ENCODE measurements at places on chromosomes 7 and 10. TPM values are rescaled to one million over a fixed set of nuclear protein-coding genes. Genes with fewer than 3 reads are reported as not detected.

The PNLIP gene
- total RNA-seq = not detected

The CAV1 gene
- total RNA-seq = 22.3 TPM

The IFIT1B gene
- not detected for total RNA-seq

The OR9A2 gene
- total RNA-seq = not detected

The NUP205 gene
- total RNA-seq = 21.7 TPM

The ANLN gene
- 9.2 TPM for total RNA-seq

The TMEM213 gene
- total RNA-seq = not detected

The PRF1 gene
- 4.6 TPM for total RNA-seq

The EN2 gene
- total RNA-seq = not detected

The PITX3 gene
- not detected for total RNA-seq

The IFIT3 gene
- total RNA-seq = 16.4 TPM

The SMKR1 gene
- 1.3 TPM for total RNA-seq

GRCh38 chr10:51860257-51860656 lies 160.9 kb upstream of the CSTF2T start:
- no peak for DNase-seq

- no peak for DNase-seq
Observed at GRCh38 chr10:49382826-49383225, 13.1 kb downstream of the DRGX start.

DNA sequence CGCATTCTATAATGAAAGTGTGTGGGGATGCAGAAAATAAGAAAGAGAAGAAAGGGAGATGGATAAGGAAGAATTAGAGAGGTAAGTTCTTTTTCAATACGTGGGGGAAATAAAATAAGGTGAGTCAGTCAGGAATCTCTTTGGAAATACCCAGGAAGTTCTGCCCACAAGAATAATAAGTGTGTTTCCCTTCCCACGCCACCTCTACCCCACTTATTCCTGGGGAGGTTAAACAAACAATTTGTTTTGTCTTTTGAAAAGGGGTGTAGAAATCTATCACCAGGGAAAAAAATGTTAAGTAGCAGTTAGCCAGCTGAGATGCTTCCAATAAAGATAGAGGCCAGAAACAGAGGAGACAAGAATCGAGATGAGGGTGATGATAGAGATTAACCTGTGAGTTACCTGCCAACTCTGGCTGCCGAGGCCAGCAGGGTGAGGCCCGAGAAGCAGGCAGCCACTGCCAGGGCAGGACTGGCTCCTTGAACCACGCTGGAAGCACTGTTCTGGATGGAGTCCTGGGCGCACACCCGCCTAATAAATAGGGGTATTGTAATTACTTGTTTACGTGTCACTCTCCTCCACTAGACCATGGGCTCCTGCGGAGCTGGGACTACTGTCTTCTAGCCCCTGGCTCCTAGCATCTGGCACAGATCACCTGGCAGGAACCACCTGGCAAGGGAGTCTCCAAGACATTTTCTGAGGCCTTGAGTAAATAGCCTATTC lies 191.3 kb downstream of the FGFR2 start:
- no peak for DNase-seq

DNA sequence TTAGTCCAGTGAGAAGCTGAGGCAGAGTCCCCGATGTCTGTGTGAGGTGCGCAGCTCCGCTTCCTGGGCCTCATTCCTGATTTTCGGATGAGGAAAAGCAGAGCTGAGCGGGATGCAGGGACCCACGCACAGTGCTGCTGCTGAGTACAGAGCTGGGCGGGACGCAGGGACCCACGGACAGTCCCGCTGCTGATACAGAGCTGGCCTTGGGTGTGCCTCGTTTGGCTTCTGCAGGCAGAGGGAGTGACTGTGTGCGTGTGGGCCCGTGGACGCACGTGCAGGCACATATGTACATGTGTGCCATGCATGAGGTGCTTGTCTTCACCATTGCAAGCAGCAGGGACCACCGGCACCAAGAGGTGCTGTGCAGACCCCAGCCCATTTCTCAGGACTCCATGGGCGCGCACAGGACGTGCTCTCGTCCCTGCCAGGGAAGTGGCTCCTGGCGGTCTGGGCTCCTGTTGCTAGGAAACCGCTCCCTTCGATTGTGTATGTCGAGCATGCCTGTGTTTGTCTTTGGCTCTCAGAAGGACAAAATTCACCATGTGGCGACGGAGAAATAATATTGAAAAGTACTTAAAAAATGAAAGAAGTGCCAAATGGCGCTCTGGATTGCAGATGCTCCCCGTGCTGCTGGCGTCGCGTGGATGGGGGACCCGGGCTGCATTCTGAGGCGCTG lies 303.8 kb upstream of the MKI67 start:
- no peak for DNase-seq

DNA sequence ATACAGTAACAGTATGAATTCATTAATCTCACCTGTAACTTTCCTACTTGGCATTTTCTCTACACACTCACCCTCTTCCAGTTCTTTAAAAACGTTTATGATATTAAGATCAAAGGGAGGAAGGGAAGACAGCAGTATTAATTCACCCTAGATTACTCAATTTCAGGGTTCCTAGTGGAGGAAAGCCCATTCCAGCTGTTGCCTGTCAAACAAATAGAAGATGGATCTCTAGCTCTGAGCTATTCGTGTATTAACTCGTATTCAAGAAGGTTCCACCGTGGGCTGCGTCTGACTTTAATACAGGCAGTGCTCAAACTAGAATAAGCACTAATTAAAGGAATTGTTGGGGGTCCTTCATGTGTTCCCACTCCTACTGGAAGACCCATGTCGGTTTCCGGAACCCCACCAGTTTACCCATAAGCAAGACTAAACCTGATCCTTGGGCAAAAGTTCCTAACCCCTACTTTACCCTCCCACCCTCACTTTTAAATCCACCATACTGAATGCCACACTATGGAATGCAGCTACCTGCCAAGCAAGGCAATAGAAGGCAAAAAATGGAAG lies 2.1 kb downstream of the NANOS1 start:
- DNase-seq = no peak

DNA sequence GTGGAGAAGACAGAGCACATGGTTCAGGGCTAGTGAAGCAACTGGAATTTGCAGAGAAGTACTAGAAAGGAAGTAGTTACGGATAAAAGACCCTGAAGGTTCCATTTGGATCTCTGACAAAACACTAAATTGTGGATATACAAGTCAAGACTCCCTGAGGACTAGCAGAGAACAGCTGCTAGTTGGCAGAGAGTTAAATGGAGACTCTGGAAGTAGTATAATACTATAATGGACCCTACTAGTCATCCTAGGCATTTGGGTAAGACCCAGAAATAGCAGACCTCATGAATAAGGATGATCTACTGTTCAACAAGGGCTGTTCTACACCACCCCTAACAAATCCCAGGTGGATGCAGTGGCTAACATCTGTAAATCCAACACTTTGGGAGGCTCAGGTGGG lies 19.1 kb downstream of the MCMBP start:
- DNase-seq = no peak

DNA sequence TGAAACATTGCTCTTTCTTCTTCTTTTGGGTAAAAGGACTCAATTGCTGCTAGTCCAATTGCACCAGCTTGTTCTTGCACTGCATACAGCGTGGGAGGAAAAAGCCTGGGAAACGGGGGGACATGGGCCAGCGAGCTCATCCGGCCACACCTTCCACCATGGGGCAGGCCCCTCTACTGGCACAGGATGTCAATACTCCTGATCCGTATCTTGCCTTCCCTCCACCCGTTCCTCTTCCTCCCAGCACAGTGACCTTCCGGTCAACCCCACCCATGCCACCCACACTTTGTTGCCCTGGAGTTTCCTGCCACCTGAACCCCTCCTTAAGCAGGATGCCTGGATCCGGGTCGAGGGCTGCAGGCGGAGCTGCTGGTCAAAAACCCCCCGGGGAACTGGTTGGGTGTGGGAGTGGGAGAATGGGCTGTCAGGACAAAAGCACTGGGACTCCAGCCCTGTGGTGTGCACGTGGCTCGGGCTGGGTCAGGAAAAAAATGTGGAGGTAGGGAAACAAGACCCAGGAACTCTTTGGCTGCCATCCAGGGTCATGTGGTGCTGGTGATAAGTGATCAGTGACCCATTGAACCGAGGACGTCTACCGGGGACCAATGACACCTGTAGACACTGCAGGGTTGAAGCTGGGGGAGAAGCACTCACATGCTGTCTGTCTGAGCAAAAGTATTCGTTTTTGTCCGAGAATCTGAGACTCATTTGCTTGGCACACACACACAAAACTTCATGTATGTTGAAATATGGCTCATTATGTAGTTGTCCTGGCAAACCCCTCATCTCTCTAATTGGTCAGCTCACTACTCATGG lies 8.1 kb downstream of the IL2RA start:
- peak; percentile 84 for DNase-seq

GRCh38 chr10:70541736-70542564 lies 60.6 kb downstream of the PRF1 start:
- no peak for DNase-seq

DNA sequence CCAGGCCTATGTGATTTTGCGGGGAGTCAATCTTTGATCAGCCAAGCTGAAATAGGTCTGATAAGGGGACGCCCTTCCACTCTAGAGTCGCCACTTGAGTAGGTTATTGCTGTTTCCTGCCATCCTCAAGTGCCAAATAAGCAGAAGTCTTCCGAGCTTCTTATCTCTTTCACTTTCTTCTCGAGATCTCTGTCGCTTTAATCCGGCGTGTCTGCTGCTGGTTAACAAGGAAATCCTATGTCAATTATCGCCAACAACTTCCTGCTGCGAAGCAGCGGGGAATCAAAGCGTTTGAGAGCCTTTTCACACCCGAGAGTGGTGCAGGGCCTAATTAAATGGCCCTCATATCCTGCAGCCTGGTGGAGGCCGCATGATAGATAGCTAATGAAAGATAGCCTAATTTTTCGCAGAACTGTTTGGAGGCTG lies 215.9 kb downstream of the RAB11FIP2 start:
- no peak for DNase-seq

DNA sequence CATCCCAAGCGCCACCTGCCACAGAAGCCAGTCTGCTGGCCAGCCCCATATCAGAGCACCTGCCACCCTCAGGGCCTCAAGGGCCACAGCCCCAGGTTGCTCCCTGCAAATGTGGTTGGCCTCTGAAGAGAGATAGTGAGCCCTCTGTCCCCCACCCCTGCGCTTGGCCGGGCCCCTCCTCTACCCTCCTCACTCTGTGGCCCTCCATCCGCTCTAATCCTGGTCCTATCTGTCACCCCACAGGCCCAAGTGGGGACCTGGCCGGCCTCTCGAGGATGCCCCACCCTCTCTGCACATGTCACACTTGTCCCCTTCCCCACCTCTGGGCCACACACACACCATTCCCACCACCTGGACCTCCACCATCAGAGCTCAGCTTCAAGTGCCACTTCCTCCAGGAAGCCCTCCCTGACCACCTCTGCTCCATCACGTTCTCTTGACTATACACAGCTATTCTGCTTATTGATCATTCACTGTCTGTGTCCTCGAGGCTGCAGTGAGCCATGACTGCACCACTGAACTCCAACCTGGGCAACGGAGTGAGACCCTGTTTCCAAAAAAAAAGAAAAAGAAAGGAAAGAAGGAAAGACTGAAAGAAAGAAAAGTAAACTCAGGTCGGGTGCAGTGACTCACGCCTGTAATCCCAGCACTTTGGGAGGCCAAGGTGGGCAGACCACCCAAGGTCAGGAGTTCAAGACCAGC lies 42.4 kb downstream of the TNRC18 start:
- DNase-seq = no peak

DNA sequence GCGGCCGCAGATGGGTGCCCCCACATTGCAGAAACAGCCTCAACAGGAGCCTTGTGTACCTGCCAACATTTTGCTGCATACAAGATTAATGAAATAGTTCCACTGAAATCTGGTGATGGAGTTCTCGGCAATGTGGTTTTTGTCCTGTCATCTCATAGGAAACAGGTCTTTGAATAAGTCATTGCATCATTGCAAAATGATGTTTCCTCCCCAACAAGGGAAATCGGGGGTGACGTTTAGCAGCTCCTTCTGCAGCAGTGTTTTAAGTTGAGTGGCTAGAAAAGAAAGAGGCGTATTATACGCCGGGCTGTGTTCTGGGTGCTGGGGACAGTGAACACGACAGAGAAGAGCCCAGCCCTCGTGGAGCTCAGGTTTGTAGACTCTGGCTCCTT lies 177.0 kb downstream of the PRKAG2 start:
- DNase-seq = no peak

- DNase-seq = no peak
Observed at GRCh38 chr7:664997-665735, 61.3 kb upstream of the DNAAF5 start.

- no peak for DNase-seq
Observed at GRCh38 chr10:61001731-61002122, 57.7 kb upstream of the RHOBTB1 start.

DNA sequence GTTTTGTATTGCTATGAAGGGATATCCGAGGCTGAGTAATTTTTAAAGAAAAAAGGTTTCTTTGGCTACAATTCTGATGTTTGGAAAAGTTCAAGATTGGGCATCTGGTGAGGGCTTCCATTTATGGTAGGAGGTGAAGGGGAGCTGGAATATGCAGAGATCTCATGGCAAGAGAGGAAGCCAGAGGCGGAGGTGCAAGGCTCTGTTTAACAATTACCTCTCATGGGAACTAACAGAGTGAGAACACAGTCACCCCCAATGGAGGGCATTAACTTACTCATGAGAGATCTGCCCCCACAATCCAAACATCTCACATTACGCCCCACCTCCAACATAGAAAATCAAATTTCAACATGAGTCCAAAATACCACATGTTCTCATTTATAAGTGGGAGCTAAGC lies 62.0 kb downstream of the AKR1D1 start:
- DNase-seq = no peak

DNA sequence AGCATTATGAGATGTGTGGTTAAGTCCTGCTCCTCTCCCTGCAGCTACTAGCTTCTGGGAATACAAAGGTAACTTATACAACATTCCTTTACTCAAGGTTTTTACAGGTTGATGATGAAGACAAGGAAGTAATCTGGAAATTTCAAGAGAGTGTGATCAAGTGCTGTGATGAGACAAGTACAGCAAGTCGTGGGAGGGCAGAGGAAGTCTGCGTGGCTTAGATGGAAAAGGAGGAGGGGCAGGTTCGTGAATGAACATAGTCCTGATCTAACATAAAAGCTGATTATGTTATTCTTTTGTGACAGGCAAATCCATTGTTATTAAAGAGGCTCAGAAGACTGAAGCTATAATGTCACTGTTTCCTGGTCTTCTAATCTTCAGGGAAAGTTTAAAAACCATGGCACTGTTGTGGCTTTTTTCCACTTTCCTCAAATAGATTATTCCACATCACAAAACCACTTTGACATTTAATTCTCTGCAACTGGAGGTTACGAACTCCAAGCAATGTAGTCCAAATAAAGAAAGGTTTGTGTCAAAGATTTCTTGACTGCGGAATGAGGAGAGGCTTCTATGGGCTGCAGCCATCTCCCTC lies 84.1 kb downstream of the CPXM2 start:
- no peak for DNase-seq

GRCh38 chr10:29541422-29542210 lies 93.2 kb downstream of the SVIL start:
- no peak for DNase-seq

- no peak for DNase-seq
Observed at GRCh38 chr7:149295481-149295850, 33.5 kb downstream of the ZNF783 start.

DNA sequence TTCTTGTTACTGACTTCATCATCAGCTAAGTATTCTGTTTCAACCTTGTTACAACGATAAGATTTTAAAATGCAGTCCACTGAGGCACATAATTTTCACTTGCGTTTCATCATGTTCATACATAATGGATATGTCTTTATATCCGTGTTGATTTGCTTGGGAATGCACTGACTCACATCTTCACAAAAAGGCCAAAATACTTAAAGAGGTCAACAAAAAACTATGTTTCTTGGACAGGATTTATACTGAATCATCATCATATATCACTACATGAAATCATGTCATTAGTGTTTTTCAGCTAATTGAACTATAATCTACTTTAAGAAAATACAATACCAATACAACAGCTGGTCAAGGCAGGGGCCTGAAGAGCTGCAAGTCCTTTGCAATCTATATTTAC lies 324.5 kb upstream of the KLF6 start:
- no peak for DNase-seq
